NCI-H2029 (cell line): ENCODE measurements at places on chromosomes 7 and 10.

DNA sequence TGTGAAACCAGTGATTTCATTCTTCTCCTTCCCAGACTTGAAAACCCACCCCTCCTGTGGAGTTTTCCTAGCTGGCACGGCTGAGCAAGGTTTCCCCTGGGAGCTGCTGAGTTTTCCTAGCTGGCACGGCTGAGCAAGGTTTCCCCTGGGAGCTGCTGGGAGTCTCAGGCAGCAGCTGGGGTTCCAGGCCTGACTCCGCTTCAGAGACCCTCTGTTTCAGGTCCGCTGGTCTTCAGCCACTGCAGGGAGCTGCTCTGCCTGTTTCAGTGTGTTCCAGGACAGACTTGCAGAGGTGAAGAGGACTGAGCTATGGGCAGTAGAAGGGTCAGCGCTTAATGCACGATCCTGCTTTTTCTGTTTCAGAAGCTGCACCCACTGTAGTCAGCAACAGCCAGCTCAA is 104.9 kb downstream of the XRCC2 start:
- DNase-seq: no peak

DNA sequence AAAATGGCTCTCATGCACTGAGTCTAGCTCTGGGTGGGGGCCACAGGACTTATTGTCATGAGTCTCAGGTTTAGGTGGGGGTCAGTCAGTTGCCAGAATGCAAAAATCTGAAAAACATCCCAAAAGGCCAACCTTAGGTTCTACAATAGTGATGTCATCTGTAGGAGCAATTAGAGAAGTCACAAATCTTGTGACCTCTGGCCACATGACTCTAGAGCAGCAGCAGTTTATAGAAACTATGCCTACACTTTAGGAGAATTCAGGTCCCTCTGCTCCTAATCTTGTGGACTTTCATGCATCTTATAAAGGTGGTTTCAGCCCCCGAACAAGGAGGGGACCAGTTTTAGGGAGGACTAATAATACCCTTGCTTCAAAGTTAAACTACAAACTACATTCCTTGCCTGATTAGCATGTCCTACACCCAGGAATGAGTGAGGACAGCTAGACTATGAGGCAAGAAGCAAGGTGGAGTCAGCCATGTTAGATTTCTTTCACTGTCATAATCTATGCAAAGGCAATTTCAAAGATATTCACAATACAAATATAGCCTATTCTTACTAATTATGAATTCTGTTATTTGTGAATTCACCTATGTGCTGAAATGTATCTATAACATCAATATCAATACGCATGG is 123.5 kb upstream of the ADCY1 start:
- no peak for DNase-seq

DNA sequence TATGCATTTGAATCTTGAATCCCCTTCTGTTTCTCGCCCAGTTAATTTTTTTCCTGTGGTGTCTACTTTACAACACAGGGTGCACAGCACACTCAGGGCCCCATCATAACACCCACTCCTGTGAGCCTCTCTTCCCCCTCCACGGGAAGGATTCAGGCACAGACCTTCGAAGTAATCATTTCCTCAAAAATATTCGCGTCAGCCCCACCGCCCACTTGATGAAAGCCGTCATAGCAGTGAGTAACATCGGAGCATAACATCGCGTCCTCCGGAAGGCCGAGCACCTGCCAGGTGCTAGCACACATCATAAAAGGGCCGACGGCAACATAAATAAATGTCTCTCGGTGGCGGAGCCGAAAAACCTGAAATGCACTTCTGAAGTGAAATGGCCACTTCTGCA is 201.7 kb upstream of the ADARB2 start:
- no peak for DNase-seq

DNA sequence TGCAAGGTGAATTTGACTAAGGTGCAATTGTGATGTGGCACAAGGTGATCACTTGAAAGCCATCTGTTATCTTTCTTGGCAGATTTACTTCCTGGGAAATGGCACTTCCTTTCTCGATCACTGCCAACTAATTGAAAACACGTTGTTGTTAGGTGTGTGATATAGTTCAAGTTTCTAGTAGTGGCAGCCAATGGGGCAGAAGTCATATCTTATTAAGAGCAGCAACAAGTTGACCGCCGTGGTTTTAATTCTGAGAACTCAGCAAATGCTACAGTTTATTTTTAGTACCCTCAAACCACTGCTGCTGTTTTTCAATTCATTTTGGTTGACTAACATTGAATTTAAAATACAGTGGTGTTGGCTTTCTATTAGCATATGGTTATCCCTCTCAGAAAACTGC is 1.6 kb downstream of the CHN2 start:
- DNase-seq: no peak

DNA sequence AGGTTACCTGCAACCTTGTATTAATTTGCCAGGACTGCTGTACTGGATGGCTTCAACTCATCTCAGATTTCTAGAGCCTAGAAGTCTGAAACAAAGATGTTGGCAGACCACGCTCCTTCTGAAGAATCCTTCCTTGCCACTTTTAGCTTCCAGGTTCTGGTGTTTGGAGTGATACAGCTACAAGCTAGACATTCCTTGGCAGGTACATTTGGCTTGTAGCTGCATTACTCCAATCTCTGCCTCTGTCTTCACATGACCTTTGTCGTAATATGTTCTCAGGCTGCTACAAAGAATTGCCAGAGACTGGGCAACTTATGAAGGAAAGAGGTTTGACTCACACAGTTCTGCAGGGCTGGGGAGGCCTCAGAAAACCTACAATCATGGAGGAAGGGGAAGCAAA is 146.3 kb downstream of the GALNT17 start:
- no peak for DNase-seq

GRCh38 chr7:70886547-70886946 is 245.4 kb upstream of the GALNT17 start:
- DNase-seq: no peak

GRCh38 chr10:88361494-88361893 is 221.6 kb downstream of the RNLS start:
- DNase-seq: no peak

GRCh38 chr10:114538181-114538906 is 119.7 kb downstream of the ABLIM1 start:
- peak; percentile 16 for DNase-seq

- DNase-seq: no peak
Measured at GRCh38 chr10:96401036-96401435, 42.2 kb upstream of the OPALIN start.
